ENCODE measurements at places on chromosomes 16 and 17.

- no peak for DNase-seq
Observed at GRCh38 chr17:6675201-6675825, 23.8 kb downstream of the C17orf100 start.

- DNase-seq = no peak
Observed at GRCh38 chr16:30024451-30024850, 1.5 kb downstream of the C16orf92 start.

DNA sequence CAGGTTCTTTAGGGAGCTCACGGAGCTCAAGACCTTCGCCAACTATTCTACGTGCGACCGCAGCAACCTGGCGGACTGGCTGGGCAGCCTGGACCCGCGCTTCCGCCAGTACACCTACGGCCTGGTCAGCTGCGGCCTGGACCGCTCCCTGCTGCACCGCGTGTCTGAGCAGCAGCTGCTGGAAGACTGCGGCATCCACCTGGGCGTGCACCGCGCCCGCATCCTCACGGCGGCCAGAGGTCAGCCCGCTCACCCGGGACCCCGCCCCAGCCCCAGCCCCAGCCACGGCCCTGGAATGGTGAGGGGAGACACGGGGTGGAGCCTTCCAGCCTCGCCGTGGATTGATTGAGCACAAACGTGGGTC is 13.5 kb downstream of the SARM1 start:
- DNase-seq = no peak

DNA sequence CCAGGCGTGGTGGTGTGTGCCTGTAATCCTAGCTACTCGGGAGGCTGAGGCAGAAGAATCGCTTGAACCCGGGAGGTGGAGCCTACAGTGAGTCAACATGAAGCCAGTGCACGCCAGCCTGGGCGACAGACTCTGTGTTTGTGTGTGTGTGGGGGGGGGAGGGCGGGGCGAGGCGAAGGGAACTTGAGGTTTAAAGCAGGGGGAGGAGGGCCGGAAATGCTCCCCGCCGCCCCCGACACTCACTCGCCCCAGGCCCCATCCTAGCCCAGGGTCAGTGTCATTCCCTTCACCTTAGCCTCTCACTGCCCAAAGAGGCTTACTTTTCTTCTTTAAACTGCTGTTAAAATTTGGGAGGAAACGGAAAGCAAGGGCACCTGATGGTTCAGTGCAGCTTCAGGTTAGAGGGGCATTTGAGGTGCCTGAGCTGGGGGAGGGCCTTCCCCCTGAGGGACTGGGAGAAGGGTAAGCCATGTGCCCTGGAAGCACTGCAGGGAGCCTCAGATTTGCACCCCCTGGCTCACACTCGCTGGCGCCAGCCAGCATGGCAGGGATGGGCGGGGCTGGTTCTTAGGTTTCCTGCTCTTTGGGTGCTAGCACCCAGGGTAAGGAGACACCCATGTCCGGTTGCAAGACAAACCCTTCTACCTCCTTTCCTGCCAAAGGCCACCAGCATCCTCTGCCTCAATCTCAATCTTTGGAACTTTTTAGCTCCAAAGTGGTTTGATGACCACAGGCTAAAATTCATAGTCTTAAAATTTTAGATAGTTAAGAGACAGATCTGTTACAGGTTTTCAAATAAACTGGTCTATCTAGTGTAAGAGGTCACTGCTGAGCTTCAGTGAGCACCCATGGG is 2.2 kb upstream of the LIMD2 start:
- DNase-seq = peak; percentile 90

GRCh38 chr16:81698310-81698641 is 80.8 kb upstream of the PLCG2 start:
- DNase-seq = no peak

- no peak for DNase-seq
Observed at GRCh38 chr17:83071966-83072562, 7.3 kb upstream of the METRNL start.

- DNase-seq = no peak
Observed at GRCh38 chr17:81228834-81229665, 6.3 kb upstream of the CEP131 start.

DNA sequence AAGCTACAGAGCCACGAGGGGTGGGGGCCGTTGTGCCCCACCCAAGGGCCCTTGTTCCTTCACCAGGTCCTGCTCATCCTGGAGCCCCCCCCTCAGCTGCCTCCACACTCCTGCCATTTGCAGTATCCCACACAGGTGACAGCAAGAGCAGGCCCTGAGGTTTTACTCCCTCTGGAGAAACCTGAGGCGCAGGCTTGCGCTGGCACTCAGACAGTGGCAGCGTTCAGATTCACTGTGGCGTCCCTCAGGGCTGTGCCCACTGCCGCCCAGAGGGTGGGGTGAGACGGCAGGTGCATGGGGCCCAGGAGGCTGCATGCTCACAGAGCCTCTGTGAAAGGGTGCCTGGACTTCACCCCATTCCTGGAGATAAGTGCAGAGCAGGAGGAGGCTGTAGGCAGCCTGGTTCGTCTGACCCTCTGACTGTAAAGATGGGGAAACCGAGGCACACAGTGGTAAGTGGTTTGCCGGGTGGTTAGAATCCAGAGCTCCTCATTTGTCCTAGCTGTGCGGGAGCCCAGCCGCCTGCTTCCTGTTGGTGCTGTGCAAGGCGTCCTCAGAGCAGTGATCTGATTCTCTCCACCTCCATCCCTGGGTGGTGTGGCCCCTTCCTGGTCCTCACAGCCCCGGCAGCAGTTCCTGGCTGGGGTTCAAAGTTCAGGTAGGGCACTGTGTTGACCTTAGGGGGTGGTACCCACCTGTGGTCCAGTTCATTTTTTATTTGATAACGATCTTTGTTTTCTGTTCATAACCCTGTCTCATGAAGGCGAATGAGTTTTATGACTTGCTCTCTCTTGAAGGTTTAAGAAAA is 1.6 kb downstream of the SPIRE2 start:
- DNase-seq = no peak

DNA sequence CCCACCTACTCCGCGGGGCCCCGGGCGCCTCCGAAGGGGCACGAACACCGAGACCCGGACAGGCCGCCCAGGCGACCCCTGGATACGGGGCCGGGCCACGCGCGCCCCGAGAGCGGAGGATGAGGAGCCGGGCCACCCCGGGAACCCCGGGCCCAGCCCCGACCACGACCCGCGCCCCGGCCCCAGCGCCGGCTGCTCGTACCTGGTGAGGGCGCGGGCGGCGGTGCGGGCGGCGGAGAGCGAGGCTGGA is 192 bp downstream of the FASN start:
- DNase-seq = no peak

- DNase-seq = no peak
Observed at GRCh38 chr16:49513040-49513439, 139.4 kb downstream of the C16orf78 start.

DNA sequence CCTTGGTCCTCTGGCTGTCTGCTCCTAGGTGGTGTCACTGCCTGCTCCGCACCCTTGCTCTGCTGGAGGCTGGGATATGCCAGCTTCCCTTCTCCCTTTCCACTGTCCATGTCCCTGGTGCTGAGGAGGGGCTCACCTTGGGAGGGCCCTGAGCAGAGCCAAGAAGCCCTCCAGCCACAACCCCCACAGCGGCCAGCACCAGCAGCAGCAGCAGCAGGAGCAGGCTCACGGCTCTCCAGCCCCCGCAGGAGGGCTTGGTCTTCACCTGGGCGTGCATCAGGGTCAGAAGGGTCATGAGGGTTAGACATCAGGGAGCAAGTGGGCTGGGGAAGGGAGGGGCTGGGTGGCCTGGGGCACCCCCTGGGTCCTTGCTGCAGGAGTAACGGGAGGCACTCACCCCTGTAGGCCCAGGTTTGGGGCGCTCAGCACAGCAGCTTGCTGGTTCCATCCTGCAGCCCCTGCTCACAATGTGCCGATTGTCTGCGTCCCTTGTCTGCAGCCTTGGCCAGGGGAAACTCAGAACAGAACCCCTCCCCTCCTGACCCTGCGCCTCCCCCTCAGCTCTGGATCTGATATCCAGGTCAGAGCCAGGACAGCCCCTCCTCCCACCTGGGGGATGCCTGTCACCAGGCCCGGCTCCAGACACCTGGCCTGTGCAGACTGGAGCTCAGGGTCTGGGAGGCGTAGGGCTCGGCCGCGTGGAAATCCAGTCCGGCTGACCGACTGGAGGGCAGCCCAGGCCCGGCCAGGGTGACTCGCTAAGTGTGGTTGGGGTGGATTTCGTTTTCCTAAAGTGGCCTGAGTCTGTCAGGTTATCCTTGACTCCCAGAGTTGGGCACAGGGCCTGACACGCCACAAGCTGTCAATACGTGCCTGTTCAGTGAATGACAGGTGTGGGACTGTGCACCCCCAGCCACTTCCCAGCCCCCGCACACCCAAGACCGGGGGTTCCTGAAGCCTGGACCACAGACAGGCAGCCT is at the start of gene BRICD5:
TSS of gene BRICD5 (minus strand) at position 478 of the 980 bp plus-strand sequence. CDS start at position 448, 30 bp downstream.
- DNase-seq = no peak

- peak; percentile 63 for DNase-seq
Observed at GRCh38 chr16:69131839-69132423, 457 bp downstream of the CHTF8 start.

DNA sequence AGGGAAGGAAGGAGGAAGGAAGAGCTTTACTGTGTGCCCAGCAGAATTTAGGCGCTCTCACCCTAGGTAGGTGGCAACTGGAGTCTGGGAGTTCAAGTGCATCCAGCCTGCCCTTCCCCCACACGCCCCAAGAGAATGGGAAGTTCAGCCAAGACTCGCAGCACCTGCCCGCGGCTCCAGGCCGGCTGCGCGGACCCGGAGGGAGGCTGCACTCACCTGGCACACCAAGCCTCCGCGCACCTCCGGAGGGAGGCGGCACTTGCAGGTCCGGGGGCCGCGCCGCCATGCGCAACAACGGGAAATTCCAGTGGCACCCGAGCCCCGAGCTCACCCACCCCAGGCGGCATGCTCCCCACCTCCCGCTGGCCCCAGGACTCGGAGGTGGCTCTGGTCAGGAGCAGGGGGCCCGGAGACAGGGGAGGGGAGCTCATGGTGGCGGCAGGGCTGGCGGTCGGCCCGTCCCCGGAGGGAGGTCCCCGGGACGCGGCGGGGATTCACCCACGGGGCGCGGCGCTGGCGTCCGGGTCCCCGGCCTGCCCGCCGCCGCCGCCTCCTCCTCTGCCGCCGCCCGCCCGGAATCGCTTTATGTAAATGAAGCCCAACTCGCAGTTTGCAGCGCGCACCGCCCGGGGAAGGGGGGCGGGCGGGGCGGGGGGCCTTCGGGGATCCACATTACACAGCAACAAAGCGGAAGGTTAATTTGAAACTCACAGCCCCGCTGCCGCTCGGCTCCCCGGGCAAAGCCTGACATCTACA is at the start of gene ZFHX3:
TSS of gene ZFHX3 (minus strand) at position 593 of the 756 bp plus-strand sequence. CDS start 87,983 bp downstream, outside the sequence.
- peak; percentile 31 for DNase-seq

GRCh38 chr17:65523411-65523810 is 38.0 kb downstream of the AXIN2 start:
- peak; percentile 41 for DNase-seq

GRCh38 chr16:20899477-20900298 is 470 bp downstream of the DCUN1D3 start:
- no peak for DNase-seq

DNA sequence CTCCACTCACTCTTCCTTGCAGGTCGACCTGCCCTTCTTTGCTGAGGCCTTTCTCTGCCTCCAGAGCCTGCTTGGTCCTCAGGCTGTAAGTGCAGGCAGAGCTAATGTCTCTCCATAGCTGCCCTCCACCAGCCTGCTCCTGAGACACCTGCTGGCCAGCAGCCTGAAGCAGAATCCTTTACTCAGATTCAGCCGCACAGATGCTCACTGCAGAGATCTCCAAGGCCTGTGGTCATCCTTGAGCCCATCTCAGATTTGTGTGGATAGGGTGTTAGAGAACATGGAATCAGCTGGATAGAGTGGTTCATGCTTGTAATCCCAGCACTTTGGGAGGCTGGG is 11.5 kb downstream of the DEXI start:
- no peak for DNase-seq

- DNase-seq = no peak
Observed at GRCh38 chr16:4051591-4051990, 64.7 kb downstream of the ADCY9 start.

DNA sequence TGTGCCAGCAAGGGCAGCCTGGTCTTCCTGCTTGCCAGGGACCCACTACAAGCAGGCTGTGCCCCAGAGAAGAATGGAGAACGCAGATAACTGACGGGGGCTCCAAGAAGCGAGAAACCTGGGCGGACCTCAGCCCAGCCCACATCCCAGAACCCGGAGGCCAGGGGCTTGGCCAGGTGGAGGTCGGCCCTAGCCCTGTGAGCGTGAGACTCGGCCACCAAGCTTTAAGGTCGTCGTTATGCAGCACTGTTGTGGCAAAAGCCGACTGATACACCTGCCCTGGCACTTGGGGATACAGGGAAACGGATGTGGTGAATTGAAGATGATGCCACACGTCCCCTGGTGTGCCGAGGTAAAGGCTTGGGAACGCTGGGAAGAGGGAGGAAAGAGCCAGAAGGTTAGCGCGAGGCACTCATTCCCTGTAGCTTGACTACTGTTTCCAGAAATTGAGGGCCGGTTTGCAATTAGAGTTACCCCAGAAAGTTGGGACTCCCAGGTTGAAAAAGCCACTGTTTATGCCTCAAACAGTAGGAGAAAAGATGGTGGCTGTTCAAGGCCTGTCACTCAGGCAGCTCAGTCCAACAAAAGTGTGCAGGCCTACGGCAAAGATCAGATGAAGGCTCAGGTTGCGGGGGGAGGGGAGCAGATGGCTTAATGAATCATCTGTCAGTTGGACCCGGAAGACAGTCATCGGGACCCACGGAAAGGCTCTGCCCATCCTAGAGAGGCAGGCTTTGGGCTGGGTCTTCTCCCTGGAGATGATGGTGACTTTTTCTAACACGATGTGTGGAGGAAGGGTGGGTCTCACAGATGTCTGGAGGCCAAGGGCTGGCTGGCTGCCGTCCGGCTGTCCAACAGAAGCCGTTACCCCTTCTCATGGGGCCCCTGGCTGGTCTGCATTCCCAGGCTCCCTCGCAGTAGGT is 45.6 kb upstream of the BAHCC1 start:
- DNase-seq = no peak

DNA sequence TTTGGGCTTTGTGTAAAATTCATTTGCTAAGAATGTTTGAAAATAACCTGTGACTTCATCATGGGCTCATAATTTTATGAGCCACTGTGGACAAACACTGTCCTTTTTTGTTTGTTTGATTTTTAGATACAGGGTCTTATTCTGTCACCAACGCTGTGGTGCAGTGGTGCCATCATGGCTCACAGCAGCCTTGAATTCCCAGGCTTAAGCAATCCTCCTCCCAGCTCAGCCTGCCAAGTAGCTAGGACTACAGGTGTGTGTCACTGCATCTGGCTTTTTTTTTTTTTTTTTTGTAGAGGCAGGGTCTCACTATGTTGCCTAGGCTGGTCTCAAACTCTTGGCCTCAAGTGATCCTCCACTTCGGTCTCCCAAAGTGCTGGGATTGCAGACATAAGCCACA is 8.3 kb downstream of the TEX2 start:
- DNase-seq = no peak
